ENCODE measurements at places on chromosomes 5 and 9.

DNA sequence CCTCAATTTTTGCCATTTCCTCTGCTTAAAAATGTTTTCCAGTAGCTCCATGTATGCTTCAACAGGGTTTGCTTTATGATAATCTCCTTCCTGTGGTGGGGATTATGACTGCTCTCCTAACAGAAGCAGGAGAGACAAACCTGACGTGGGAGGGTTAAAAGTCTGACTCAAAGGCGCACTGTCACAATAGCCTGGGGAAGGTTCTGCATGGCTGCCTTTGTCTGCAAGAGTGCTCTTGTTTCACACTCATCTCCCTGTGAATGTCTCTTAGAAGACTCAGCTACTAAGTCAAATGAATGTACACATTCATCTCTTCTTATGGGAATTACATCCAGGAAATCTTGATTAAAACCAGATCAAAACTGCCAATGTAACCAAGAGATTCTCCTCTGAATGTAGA is 90.9 kb upstream of the MTAP start:
- no peak for DNase-seq

GRCh38 chr5:109003928-109004327 is 256.2 kb downstream of the FER start:
- no peak for DNase-seq

GRCh38 chr5:148559461-148559860 is 94.9 kb downstream of the HTR4 start:
- DNase-seq: no peak

- no peak for DNase-seq
These were observed 127.2 kb upstream of the CXCL14 start for GRCh38 chr5:135705941-135706466.

DNA sequence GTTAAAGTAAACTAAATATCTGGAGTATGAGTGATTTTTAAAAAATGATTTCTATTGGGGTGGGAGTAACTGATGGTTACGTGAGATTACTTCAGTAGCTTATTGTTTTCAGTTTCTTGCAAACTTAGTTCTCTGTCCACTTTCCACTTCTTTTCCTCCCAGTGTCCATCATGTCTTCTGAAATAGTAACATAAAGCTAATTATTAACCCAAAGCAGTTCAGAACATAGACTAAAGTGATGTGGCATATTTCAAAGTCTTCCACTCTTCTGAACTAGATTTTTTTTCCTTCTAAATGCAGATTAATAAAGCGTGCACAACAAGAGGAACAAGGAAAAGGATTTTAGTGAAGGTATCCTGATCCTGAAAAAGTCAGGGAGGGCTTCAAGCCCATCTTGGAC is 114.1 kb downstream of the MAN2A1 start:
- DNase-seq: no peak

- no peak for DNase-seq
These were observed 1.3 kb downstream of the PHYHD1 start for GRCh38 chr9:128921881-128922763.

- DNase-seq: no peak
These were observed 13.5 kb downstream of the ZNF79 start for GRCh38 chr9:127437497-127438264.

- DNase-seq: no peak
These were observed 86.2 kb downstream of the GCNT1 start for GRCh38 chr9:76545191-76545590.

- DNase-seq: no peak
These were observed 23.2 kb downstream of the DNM1 start for GRCh38 chr9:128226412-128226801.

DNA sequence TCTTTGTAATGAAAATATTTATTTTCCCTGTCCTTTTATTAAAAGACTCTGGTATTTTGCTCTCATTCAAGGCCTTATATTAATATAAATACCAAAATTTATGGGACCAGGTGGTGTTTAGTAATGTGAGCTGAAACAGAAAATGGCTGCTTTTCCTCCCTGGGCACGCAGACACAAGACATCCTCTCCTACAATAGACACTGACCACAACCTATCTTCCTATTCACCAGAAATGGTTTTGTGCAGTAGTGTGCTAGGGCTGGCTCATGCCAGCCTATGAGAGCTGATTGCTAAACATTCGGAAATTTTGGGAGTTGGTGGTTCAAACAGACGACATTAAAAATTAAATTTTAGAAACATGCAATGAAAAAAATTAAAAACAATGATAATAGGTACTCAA is 338.2 kb downstream of the BNC2 start:
- DNase-seq: no peak

GRCh38 chr5:20145240-20145639 is 157.2 kb upstream of the CDH18 start:
- no peak for DNase-seq

DNA sequence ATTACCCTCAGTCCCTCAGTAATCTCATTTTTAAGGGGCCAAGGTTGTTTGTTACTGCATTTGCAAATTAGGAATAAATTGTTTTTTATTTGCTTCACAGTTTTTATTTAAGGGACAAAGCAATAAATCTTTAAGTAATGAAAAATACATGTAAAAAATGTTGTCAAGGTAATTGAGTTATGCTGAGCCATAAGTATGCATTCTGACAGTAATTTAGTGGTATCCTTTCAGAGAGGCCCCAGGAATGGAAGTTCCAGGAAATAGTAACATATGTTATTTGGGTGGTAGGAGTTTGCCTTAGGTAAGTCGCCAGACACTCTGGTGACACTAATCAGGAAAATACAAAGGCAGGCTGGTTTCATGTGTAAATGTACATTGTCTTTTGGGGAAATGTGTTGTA is 1787.9 kb upstream of the WWC1 start:
- DNase-seq: no peak

- DNase-seq: no peak
These were observed 14.1 kb upstream of the OR2S2 start for GRCh38 chr9:35972093-35972492.

DNA sequence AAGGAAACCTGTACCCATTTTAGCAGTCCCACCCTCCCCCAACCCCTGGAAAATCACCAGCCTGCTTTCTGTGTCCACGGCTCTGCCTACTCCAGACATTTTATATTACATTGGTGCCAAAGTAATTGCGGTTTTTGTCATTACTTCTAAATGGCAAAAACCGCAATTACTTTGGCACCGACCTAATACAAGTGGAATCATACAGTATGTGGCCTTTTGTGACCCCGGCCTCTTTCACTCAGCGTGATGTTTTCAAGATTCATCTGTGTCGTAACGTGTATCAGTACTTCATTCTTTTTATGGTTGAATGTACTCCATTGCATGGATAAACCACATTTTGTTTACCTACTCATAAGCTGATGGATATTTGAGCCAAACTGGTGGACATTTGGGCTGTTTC is 9.7 kb upstream of the ORM1 start:
- no peak for DNase-seq

DNA sequence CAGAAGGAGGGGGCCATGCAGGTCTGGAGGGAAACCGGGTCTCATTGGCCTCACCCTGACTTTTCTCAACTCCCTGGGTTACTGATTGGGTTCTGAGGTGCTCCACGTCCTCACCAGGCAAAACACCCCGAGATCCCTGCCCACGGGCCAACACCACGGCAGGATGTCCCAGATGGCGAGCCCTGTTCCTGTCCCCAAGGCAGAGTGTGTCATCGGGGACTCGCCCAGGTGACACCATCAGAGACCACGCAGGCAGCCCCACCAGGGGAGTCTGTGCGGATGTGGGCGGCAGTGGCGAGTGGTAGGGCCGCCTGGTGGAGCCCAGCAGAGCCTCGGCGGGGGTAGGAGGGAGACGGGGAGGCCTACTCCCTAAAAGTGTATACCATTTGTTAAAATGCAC is 59.0 kb upstream of the UBAC1 start:
- DNase-seq: no peak

DNA sequence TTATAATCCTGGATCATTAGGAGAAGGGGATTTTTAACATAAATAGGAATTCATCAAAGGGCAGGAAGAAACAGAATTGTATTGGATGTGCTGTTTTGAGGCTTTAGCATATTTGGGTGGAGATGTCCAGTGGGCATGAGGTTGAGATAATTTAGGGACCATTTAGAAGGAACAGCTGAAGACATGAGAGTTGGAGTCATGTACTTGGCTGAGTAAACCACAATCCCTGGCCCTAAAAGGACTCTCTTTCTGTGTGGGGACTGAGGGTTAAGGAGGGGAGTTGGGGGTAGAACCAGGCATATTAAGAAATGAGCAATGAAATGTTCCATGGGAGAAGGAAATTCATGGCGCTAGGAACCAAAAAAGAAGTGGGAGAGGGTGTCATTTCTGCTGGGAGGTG is 61.5 kb downstream of the DCP2 start:
- DNase-seq: no peak

GRCh38 chr5:119789406-119790117 is 160.2 kb downstream of the FAM170A start:
- DNase-seq: no peak

GRCh38 chr5:38472541-38472940 is 83.9 kb downstream of the LIFR start:
- no peak for DNase-seq
